ENCODE measurements at places on chromosomes 7 and 10.

DNA sequence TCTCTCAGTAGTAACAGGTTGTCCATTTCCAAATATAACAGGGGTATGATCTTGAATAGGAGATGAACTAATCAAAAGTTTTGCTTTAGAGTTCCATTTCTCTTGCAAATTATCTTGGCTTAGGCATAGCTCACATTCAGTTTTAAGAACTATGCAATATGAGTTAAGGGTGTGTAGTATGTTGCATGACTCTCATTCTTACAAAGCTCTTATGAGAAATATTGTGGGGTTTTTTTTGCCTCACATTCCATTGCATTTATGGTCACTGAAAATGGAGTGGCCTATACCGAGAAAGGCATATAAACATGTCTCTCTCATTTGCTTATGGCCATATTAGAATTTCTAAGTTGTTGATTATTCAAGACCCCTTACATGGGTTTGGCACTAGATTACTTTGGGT lies 48.5 kb upstream of the LAMB1 start:
- no peak for DNase-seq
- H3K4me3 ChIP-seq, result no peak overlapping the region
- H3K4me1 ChIP-seq, result no peaks in the 10 kb centered on the region
- H3K36me3 ChIP-seq, result no peaks in the 10 kb centered on the region

DNA sequence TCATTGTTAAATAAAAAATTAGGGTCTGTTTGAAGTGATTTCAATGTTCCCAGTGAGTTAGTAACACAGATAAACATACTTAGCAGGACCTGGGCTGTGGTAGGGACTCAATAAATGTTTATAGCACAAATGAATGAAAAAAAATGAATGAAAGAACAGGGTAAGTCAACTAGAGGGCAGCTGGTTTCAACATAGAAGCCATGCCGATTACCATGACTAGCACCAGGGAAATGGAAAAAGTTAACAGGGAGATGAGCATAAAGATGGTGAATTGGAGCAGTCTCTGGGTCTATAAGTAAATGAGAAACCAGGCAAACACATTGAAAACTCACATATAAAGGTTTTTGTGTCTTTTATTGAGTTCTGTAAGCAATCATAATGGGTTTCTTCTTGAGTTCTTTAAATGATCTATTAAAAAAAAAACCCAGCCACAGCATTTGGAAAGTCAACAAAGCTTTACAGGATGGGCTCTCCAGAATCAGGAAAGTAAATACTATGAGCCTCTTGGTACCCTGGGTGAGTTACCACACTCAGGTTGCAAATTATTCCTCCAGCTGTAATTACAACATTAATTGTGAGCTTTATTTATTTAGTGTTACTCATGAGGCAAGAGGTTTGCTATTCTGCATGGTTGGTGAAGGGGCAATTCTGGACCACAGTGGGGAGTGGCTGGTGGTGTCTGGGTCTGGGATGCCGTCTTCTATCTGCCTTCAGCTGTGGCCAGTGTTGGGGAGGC lies 46.1 kb upstream of the MTPN start:
- H3K27me3 ChIP-seq, result no peaks in the 10 kb centered on the region
- H3K27ac ChIP-seq, result no peak overlapping the region
- no peak overlapping the region for H3K4me3 ChIP-seq
- no peaks in the 10 kb centered on the region for H3K36me3 ChIP-seq

DNA sequence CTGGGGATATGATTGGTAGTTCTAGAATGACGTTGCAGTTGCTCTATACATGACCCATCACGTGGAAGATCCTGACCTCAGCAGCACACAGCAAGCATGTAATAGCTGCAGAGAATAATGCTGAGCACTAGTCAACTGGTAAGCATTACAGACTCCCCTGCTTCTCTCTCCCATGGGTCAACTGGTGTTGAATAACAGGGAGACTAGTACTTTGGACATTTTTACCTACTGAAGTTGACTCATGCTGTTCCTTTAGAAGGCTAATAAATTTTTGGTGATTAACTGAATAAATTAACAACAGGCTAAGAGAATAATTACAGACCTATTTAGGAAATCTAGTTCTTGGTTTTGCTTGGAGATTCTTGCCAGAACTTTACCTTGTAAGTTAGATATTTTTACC lies 234.1 kb downstream of the AUTS2 start:
- no peak overlapping the region for H3K27ac ChIP-seq
- H3K27me3 ChIP-seq, result no peaks in the 10 kb centered on the region
- no peak for DNase-seq
- H3K4me1 ChIP-seq, result peaks cover 3% of the 10 kb centered on the region

DNA sequence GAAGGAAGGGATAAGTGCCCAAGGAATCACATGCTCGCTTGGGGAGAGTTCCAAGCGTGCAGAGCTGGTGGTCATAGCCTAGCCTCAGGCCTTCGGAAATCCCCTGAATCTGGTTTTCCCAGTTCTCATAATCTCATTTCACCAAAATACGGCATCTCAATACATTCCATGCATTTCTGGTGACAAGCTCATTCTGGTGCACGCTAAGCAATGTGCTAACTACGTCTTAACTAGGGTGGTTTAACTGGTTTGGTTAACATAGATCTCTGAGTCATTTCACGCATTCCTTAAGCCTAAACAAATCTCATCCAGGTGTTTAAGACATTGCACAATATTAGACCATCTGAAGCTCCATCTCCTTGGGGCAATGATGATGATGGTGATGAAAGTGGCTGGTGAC lies 72.9 kb upstream of the STEAP1B start:
- no peaks in the 10 kb centered on the region for H3K27me3 ChIP-seq
- H3K36me3 ChIP-seq, result no peaks in the 10 kb centered on the region
- no peak for DNase-seq
- H3K4me1 ChIP-seq, result peaks cover 7% of the 10 kb centered on the region
- H3K4me3 ChIP-seq, result no peak overlapping the region
- H3K27ac ChIP-seq, result no peak overlapping the region

GRCh38 chr7:112500619-112501018 lies 19.8 kb downstream of the LSMEM1 start:
- H3K27ac ChIP-seq, result no peak overlapping the region
- DNase-seq, result no peak
- H3K4me1 ChIP-seq, result no peaks in the 10 kb centered on the region
- H3K27me3 ChIP-seq, result no peaks in the 10 kb centered on the region

- H3K4me1 ChIP-seq, result peaks cover 13% of the 10 kb centered on the region
- no peak for DNase-seq
Observed at GRCh38 chr10:25934621-25935139, 651 bp downstream of the MYO3A start.

DNA sequence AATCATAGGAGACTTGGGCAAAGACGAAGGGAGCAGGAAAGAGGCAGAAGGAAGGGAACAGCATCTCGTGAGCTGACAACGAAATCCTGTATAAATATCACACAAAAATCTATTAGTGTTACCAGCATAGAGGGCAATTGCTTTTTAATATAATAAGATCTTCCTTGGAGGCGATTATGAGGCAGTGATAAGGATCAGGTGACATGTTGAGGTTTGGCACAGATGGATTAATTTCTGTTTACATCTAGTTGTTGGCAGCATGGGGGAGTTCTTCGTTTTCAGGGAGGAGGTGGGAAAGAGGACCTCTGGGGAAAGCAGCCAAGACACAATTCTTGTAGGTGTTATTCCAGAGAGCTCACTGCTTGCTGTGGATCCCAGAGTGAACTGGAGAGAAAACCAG lies 163.8 kb downstream of the PLXNA4 start:
- no peak overlapping the region for H3K27ac ChIP-seq
- H3K4me3 ChIP-seq, result no peak overlapping the region
- no peak for DNase-seq
- H3K27me3 ChIP-seq, result peaks cover 5% of the 10 kb centered on the region

- H3K27ac ChIP-seq, result no peak within 1 kb of the TSS
- no peaks in the 10 kb centered on the region for H3K36me3 ChIP-seq
- H3K4me1 ChIP-seq, result peaks cover 10% of the 10 kb centered on the region
- peak within 1 kb of the TSS; percentile 41 for H3K4me3 ChIP-seq
Observed at GRCh38 chr7:35253710-35254495, at the start of gene TBX20. Gene TBX20, minus strand, starts transcription at chr7:35254100. Its CDS starts 480 bp downstream, at chr7:35253620.

DNA sequence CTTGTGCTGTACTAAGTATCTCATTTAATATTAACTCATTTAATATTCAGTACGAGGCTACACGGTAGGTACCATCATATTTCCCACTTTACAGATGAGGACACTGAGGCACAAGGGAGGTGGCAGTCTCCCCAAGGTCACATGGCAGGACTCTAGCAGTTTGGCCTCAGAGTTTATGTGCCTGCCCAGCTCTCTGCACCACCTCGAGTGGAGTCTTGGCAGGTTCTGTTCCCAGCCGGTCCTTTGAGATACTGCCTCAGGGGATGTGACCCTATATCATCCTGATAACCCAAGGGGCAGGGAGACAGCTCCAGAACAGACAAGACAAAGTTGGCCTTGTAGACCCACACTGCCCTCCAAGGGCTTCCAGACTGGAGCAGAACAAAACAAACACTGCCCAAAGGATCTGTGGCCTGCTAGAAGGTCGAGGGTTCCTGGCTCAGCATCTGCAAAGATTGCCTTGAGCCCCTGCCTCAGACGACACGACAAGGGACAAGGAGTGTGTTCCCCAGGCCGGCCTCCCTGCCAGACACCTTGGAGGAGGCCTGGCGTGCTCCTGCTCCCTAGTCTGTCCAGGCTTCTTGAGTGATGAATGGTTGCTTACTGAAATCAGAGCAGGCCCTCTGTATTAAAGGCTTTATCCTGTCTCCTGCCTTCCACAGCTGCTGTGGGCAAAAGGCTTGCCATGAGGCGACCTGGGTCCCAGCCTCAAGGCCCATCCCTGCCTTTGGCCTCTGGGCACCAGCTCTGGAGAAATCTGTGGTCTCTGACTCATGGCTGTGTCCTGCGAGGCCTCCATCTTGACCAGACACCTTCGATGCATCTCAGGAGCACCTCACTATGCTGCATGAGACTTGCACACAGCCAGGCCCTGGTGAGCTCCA lies 3.9 kb upstream of the PWWP2B start:
- H3K27ac ChIP-seq, result no peak overlapping the region
- peaks cover 72% of the 10 kb centered on the region for H3K4me1 ChIP-seq
- peak; percentile 69 for DNase-seq

- H3K36me3 ChIP-seq, result no peaks in the 10 kb centered on the region
- DNase-seq, result no peak
- no peak overlapping the region for H3K4me3 ChIP-seq
- H3K27ac ChIP-seq, result no peak overlapping the region
Observed at GRCh38 chr10:63236113-63236935, 103.2 kb downstream of the NRBF2 start.

- H3K36me3 ChIP-seq, result peaks cover 16% of the 10 kb centered on the region
- no peak overlapping the region for H3K4me3 ChIP-seq
- no peak overlapping the region for H3K27ac ChIP-seq
- H3K4me1 ChIP-seq, result no peaks in the 10 kb centered on the region
- no peaks in the 10 kb centered on the region for H3K27me3 ChIP-seq
Observed at GRCh38 chr7:36620166-36620708, 104.1 kb downstream of the AOAH start.

DNA sequence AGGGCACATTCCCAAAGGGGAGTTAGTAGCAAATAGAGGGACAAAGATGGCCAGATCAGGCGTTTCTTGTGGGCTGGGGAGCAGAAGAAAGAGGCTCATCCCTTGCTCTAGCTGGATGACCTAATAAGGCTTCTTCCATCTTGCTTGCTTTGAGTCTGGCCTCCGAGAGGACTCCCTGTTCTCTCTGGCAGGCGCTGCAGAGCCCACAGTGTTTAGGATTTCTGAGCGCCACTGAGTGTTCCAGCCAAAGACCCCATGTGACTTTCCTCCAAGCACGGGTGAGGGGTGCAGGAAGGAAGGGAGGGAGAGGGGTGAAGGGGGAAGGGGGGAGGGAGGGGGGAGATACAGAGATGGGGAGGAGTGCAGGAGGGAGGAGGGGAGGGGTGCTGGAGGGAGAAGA lies 203.8 kb upstream of the SVIL start:
- H3K4me1 ChIP-seq, result no peaks in the 10 kb centered on the region
- H3K36me3 ChIP-seq, result no peaks in the 10 kb centered on the region
- H3K27ac ChIP-seq, result no peak overlapping the region
- H3K27me3 ChIP-seq, result no peaks in the 10 kb centered on the region
- no peak overlapping the region for H3K4me3 ChIP-seq

- no peaks in the 10 kb centered on the region for H3K4me1 ChIP-seq
- no peaks in the 10 kb centered on the region for H3K27me3 ChIP-seq
- H3K27ac ChIP-seq, result no peak overlapping the region
- no peak overlapping the region for H3K4me3 ChIP-seq
Observed at GRCh38 chr10:49656845-49657493, 22.5 kb upstream of the C10orf53 start.

GRCh38 chr7:120370954-120371353 lies 98.0 kb downstream of the KCND2 start:
- DNase-seq, result no peak
- no peaks in the 10 kb centered on the region for H3K36me3 ChIP-seq
- no peaks in the 10 kb centered on the region for H3K4me1 ChIP-seq
- H3K27me3 ChIP-seq, result no peaks in the 10 kb centered on the region
- no peak overlapping the region for H3K27ac ChIP-seq

- DNase-seq, result no peak
- no peak overlapping the region for H3K4me3 ChIP-seq
- no peak overlapping the region for H3K27ac ChIP-seq
Observed at GRCh38 chr7:80453699-80454340, 58.0 kb downstream of the GNAT3 start.

DNA sequence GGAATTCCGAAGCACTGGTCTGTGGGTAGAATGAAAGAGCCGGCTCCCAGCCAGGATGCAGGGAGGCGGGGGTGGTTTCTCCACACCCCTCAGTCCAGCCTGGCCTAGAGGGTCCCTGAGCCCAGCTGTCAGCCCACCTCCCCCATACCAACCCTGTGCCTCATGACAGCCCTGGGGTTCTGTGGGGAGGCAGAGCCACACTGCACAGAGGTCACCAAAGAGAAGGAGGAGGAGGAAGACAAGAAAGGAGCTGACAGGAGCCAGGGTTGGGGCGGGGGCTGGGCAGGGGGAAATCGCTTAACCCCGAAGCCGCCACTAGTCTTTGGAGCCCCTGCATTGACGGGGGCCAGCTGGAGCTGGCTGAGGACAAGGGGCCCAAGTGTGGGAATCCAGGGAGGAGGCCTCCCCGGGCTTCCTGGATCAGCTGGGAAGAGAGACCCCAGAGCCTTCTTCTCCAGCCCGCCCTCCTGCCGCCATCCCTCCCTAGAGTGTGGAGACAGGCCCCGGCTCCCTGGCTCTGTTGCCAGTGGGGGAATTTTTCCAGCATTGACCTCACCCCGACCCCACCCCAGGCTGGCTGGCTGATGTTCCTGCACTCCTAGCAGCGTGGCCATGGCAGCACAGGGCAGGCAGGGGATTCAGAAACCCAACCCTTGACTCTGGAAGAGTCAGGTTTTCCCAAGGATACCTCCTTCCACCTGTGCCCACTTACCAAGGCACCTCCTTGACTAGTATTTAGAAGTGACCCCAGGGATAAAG lies 32.5 kb downstream of the KAZALD1 start:
- H3K27ac ChIP-seq, result peak overlapping the region; percentile 78
- H3K4me1 ChIP-seq, result peaks cover 32% of the 10 kb centered on the region
- H3K4me3 ChIP-seq, result no peak overlapping the region
- no peaks in the 10 kb centered on the region for H3K36me3 ChIP-seq
- DNase-seq, result no peak

- no peak overlapping the region for H3K4me3 ChIP-seq
- no peaks in the 10 kb centered on the region for H3K27me3 ChIP-seq
- no peak for DNase-seq
- no peak overlapping the region for H3K27ac ChIP-seq
- H3K36me3 ChIP-seq, result no peaks in the 10 kb centered on the region
- no peaks in the 10 kb centered on the region for H3K4me1 ChIP-seq
Observed at GRCh38 chr7:117158941-117159697, 163.7 kb downstream of the WNT2 start.
